Stimulated activated naive B cell treated with anti-CD40 and anti-IgM and Interleukin-4, amounts not matched to agents 10 μg/mL and 1 μg/mL and 100 μg/mL, for 72 hours (primary cell): ENCODE measurements at places on chromosomes 2 and 18.

- DNase-seq, result no peak
Observed at GRCh38 chr2:103788389-103788788, 1026.6 kb downstream of the TMEM182 start.

GRCh38 chr2:134670955-134671354, 47.8 kb downstream of the TMEM163 start:
- no peak for DNase-seq

- DNase-seq, result no peak
Observed at GRCh38 chr2:21774691-21775368, 651.1 kb downstream of the TDRD15 start.

GRCh38 chr18:45274026-45274425, 341.2 kb upstream of the SLC14A2 start:
- no peak for DNase-seq

- DNase-seq, result no peak
Observed at GRCh38 chr2:122105171-122105876, 349.9 kb downstream of the TSN start.
